ENCODE measurements at places on chromosomes 6 and 20.

GRCh38 chr20:33262658-33263065 is 20.4 kb upstream of the BPIFB1 start:
- no peak for DNase-seq

- no peak for DNase-seq
Measured at GRCh38 chr6:9927275-9927674, 487.6 kb downstream of the TFAP2A start.

GRCh38 chr6:48714250-48714649 is 603.3 kb upstream of the PTCHD4 start:
- no peak for DNase-seq

DNA sequence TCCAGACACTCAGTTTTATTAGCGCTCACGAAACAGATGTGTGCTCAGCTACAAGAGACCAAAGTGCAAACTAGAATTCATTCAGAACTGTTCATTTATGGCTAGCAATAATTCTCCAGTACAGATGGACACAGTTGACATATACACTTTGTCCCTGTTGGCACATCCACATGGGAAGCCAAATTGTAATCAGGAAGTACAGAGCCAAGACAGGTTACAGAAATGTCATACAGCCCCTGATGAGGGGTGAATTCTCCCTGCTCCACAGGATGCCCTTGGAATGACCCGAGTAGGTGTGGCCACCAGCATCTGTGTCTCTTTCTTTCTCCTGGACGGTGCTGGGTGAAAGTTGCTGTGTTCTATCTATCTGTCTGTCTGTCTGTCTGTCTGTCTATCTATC is 7.6 kb downstream of the DHX35 start:
- DNase-seq, result no peak

All from CD4-positive, alpha-beta T cell (primary cell).